Activated CD4-positive, alpha-beta memory T cell treated with anti-CD3 and anti-CD28 coated beads for 36 hours (primary cell): ENCODE measurements at places on chromosomes 13 and 19.

GRCh38 chr19:53991224-53992113 is at the start of gene CACNG6:
Gene CACNG6 (plus strand): TSS chr19:53991637. CDS start chr19:53992878, 1,241 bp downstream.
- no peak for DNase-seq

DNA sequence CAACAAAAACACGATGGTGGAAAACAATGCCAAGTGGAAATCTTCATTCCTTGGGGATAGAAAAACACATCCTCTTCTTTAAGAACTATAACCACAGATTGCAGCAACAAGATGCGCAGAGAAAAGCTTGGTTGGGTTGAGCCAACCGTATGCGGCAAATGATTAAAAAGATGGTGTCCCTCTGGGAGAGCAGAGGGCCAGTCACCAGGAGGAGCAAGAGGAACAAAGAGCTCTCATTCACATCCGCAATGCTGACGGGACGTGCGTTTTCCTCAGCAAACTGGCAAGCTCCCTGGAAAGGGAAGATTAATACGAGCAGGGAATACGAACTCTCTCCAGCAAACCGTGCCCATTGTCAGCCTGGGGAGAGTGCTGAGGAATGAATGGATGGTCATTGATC is 141.6 kb downstream of the KATNAL1 start:
- DNase-seq = no peak

DNA sequence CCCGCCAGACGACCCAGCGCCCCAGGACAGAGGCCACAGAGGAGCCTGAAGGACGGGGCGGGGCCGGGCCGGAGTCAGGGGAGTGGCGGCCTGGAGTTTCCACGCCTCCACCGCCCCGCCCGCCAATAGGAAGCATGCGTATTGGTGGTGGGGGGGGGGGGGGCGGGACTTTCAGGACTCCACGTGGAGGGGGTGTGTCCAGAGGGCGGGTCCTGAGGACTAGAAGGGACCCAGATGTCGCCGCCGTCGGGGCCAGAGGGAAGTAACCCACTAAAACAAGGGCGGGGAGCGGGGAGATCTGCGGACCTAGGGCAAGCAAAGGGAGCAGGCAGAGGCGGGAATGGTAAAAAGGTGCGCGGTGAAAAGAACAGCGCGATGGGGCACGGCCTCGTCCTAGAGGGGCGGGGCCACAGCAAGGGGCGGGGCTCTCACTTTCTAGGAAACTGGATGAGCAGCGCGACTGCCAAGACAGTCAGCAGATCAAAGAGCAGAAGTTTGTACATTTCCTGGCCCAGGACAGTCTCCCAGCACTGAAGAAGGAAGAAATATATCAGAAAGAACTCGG is 2.8 kb upstream of the LENG1 start:
- peak; percentile 88 for DNase-seq

GRCh38 chr13:111404746-111405145 is 84.3 kb downstream of the TEX29 start:
- no peak for DNase-seq

DNA sequence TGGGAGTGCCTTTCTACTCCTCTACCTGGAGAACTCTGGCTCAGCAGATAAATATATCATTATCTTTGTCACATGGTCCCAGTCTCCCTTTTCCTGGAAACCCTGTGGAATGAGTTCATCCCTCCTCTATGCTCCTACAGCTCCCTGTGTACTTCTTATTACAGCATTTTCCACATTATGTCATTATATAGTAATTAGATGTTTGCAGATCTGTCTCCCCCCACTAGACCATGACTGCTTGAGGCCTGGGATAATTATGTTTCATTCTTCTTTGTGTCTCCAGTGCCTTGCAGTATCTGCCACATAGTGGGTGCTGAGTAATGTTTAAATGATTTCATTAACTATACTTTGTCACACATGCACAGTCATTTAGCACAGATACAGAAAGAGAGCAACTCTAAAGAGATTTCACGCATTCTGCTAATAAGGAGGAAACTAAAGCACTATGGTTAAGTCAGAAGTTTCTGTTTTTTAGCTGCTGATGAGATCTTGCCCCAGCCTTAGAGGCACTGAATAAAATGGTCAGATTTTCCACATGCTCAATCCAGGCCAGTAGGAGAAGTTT is 66.1 kb upstream of the DIAPH3 start:
- DNase-seq = no peak

- DNase-seq = no peak
Observed at GRCh38 chr19:51181377-51181912, 39.3 kb downstream of the SIGLEC7 start.

GRCh38 chr13:48074006-48074405 is 20.9 kb downstream of the MED4 start:
- no peak for DNase-seq

DNA sequence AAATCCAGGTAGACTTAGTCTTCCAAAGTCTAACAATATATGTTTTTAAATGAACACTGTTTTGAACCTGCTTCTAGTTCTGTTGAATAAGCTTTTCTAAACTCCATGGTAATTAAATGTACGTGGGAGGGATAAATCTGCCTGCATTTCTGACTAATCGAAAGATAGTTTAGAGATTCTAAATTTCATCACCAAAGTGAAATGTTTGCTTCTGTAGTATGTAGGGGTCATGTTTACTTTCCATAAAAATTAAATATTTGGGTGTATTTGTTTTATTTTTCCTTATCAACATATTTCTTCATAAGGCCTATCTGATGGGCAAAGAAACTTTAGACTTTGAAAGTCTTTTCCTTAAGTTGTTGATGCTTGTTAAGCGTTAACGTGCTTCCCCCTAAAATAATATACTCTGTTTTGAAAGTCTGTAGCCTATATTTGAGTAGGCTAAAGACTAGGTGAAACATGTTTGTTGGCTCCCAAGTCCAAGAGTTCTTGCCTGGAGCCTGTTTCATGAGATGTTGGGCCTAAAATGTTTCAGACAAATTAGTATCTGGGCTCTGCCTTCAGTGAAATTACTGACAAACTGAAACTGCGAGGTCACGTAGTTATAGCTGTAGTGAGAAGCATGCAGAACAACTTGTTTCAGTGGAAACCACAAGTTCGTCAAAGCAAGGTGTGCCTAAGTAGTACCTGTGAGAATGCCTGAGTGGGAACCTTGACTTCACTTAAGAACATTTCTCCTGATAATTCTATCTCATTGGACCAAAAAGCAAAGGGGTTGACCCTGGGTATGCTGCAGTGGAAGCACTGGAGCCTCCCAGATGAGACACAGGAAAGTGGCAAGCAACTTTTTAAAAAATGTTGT is 126.2 kb downstream of the LMO7 start:
- peak; percentile 28 for DNase-seq

GRCh38 chr13:100245104-100245503 is 156.2 kb downstream of the PCCA start:
- no peak for DNase-seq

GRCh38 chr13:100344544-100344943 is 244.0 kb downstream of the GGACT start:
- DNase-seq = no peak

DNA sequence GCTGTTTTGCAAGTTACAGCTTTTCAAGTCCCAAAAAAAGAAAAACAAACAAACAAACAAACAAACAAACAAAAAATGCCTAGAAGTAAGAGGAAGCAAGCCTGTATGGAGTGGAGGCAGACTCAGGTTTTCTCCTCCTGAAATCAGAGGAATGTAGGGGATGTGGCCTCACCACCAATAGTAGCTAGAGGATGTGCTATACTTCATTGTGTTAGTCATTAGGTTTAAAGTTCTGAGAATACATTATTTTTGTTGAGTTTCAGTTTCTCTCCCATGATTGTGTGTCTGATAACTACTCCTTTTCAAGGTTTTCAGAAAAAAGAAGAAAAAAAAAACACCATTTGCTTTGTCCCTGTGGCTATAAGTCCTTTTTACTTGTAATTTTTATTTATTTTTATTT is 524.5 kb downstream of the GPC6 start:
- DNase-seq = no peak
